ENCODE measurements at places on chromosomes 2 and 18.
A peak's percentile ranks its signal among the peaks of the same experiment; 100 is the strongest.

GRCh38 chr2:189037518-189037917 is 63.3 kb downstream of the COL3A1 start:
- no peak for DNase-seq

GRCh38 chr2:237510502-237511217 is 23.6 kb downstream of the MLPH start:
- no peak for DNase-seq

- DNase-seq = peak; percentile 27
Observed at GRCh38 chr2:26346454-26347053, at the start of gene ADGRF3. TSS of gene ADGRF3 (minus strand) at chr2:26346789. CDS start at chr2:26346234, 555 bp downstream.

- peak; percentile 82 for DNase-seq
Observed at GRCh38 chr2:20071397-20072383, 20.3 kb upstream of the LAPTM4A start.

DNA sequence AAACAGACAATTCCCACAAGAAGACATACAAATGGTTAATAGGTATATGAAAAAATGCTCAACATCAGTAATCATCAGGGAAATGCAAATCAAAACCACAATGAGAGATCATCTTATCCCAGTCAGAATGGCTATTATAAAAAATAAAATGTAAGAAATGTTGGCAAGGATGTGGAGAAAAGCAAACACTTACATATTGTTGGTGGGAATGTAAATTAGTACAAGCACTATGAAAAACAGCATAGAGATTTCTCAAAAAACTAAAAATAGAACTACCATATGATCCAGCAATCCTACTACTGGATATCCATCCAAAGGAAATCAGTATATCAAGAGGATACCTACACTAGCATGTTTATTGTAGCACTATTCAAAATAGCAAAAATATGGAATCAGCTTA is 186.6 kb downstream of the NOL4 start:
- no peak for DNase-seq

DNA sequence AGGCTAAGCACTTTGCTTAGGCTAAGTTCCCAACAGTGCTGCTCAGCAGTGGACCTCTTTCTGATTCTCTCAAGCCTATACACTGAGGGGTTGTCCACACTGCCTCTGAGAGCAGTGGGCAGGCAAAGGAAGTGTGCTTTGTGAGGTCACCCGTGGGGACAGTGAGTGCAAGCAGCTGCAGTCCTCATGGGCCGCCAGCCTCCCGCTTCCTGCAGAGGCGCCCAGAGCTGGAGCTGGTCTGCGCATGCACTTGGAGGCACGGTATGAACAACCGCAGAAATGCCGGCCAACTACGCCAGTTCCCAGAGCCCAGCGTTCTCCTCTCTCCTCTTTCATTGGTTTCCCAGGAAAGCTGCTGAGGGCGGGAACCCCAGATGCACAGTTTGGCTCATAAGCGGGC is 149.5 kb upstream of the DLX2 start:
- peak; percentile 97 for DNase-seq

Measured in H4 (cell line).